Fibroblast of skin of abdomen (primary cell): ENCODE measurements at places on chromosomes 2 and 18.

GRCh38 chr2:16650287-16651249, 15.1 kb downstream of the CYRIA start:
- DNase-seq: peak; percentile 53

DNA sequence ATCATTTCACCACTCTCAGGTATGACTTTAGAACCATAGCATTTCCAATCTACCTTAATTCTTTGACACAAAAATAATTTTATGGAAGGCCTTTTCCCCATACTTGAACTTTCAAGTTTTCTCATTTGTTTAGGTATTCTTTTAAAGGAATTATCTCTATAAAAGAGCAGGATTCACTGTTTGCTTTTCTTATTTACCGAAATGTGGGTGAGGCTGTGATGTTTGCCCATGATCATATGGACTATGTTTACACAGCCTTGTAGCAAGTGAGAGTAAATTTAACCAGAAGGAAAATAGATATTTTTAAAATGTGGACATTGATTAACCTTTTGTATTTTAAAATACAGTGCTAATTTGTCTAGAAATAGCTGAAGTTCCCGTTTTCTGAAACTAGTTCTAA, 26.3 kb downstream of the CAB39 start:
- no peak for DNase-seq

- DNase-seq: no peak
Observed at GRCh38 chr2:129908721-129909373, 70.6 kb upstream of the RAB6C start.

GRCh38 chr2:180653481-180653880, 326.9 kb upstream of the UBE2E3 start:
- DNase-seq: no peak

DNA sequence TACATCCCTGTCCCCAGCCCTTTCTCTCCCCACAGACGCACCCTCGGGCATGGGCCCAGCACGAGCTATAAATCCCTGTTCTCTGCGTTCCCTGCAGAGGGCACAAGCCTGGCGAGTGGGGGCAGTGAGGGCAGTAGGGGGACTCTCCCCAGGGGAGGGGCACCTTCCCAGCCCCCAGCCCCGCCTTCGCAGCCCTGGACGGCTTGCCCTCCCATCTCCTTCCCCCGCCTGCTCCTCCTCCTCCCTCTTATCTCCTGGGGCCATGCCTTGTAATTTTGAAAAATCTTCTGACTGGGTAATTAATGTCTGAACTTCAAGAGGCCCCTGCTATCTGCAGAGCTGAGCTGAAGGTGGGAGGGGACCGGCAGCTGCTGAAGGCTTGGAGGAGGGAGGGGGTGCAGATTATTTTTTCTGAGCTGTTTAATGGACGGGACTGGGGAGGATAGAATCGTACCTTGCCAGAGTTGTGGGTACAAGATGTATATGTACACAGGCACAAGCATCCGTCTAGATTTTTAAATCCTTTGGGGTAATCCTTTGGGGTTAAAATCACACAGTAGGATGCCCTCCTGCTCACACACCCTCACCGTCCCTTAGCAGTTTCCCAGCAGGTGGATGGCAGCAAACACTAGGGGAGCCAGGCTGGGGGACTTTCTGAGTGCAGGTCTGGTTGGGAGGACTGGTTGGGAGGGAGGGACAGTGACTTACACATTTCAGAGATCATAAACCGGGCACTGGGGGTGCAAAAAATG, 121.9 kb downstream of the SMAD7 start:
- DNase-seq: no peak

GRCh38 chr2:43196768-43197587, 29.4 kb downstream of the ZFP36L2 start:
- DNase-seq: peak; percentile 26

DNA sequence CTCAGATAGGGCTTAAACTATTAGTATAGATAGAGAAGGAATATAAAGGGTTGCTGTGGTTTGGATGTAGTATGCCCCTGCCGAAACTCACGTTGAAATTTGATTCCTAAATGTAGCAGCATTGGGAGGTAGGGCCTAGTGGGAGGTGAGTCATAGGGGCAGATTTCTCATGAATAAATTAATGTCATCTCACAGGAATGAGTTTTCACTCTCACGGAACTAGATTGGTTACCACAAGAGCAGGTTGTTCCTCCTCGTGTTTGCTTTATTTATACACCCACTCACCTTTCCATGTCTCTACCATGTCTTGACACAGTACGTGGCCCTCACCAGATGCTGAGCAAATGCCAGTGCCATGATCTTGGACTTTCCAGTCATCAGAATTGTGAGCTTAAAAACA, 218.2 kb downstream of the RBM43 start:
- peak; percentile 71 for DNase-seq

DNA sequence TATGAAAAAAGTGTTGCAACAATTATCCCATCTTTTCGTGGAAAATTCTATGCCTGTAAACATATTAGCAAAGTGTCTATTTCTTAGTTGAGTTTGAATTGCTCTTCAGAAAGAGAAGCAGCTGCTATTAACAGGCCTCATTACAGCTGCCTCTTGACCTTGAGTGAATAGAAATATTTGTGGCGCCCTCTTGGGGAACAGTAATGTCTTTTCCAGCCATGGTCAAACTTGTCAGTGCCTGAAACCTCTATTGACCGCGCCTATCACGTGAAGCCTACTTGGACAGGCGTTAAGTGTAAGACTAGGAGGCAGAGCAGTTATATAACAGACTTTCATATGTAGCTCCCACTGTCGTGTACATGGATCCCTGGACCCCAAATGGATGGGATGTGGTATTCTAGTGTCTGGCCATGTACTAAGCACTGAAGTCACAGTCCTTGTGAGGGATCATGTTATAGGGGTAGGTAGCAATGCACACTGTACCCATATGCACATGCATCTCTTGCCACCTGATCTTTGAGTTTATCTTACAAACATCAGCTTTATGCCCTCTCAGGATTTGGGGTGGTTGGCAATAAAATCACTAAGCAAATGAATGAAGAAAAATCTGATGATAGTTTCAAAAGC, 245.0 kb downstream of the PTGR3 start:
- DNase-seq: peak; percentile 29

GRCh38 chr2:111698743-111699554, 185.0 kb downstream of the ANAPC1 start:
- DNase-seq: peak; percentile 98

- no peak for DNase-seq
Observed at GRCh38 chr2:227759411-227760118, 13.9 kb downstream of the SCYGR8 start.

DNA sequence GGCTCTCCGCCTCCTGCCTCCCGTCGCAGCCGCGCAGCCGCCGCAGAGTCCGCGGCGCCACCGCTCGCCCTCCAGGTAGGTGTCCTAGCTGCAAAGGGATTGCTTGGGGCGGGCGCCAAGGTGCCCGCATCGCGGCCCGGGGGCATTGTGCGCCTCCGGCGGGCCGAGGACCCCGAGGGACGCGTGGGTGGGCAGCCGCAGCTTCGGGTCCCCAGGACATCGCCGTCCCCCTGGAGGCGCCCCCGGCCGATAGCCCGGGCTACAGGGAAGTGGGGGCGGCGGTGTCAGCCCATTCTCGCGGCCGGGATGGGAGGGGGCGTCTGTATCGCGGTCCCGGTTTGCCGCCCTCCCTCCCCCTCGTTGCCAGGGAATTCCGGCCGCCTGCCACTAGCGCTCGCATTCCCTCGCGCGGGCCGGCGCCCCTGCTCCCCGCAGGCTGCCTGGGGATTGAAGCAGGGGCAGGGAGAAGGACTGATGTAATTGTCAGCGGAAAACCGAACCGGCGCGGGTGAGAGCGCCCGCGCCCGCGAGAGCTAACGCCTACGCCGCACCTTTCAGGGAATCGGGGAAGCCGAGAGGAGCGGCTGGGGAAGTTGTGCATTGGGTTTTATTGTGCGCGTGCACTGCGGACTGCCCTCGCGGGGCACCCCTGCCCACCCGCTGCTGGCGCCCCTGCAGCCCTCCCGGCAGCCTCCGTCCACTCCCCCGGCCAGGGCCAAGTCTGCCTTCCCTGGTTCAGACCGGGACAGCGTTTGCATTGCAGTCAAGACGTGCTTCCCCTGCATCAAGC, 483 bp downstream of the OSBPL6 start:
- DNase-seq: peak; percentile 56

DNA sequence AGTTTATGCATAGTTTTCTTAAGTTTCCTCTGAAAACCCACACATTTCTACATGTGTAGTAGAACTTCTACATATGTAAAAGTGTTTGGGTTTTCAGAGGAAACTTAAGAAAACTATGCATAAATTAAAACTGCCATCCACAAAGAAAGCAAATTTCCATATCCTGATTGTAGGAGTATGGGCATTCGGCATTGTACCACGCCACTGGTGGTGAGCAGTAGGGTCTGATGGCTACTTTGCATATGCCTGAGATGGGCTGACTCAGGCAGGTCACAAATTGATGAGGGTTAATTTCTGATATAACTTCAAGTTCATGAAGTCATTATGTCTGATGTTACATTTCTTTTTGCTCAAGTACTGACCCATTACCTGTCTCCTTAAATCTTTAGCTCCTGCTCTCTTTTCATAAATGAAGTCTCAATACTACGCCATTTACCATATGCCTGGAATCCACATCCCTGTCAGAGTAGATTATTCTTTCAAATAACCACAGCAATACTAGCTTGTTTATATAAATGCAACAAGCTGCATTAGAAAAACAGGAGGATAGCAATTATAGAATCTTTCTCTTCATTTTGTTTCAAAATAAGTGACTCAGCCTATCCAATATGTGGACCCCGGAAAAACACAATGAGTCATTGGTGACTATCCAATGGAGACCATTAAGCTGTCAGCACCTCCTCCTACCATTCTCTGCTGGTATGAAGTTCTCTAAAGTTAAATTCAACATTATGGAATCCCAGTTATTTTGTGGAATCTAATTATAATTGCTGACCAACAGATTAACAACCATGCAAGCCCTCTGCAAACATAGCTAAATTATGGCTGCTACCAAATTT, 355.2 kb upstream of the UBE2E3 start:
- peak; percentile 97 for DNase-seq

- DNase-seq: no peak
Observed at GRCh38 chr2:23617811-23618215, 232.8 kb downstream of the KLHL29 start.

DNA sequence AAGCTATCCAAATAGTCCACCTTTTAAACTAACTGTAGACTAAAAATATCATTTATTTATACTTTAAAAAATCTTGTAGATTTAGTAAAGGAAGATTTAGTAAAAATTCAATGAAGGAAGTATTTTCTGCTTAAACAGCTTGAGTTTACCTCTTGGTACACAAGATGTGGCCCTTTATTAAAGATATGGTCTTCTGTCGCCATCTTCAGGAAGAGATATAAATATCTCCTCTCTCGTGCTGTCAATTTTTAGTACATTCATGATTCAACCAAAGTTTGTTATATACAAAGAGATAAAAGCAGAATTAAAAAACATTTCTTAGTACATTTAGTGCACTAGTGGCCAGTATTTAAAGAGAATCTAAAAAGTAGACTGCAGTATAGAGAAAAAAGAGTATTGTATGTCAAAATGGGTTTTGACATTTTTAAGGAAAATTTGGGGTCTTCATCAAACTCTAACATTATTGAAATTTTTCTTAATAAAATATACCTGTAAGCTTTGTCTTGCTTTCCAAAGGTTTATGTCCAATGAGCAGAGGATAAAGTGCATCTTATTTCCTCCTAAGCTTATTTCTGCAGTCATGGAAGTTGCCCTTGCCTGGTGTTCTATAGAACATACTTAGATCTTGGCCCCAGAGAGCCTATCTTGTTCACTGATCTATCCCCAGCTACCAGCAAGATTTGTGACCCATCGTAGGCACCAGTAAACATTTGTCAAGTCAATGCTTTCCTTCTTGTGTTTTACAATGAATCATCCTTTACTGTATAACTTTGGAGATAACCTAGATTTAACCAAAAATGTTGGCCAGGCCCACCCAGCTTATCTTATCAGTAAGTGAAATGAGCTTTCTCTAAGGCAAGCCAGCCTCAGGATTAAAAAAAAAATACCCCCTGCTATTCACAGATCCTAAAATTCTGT, 18.5 kb upstream of the EML6 start:
- peak; percentile 71 for DNase-seq

- peak; percentile 4 for DNase-seq
Observed at GRCh38 chr2:45483997-45484396, 127.1 kb downstream of the SRBD1 start.

DNA sequence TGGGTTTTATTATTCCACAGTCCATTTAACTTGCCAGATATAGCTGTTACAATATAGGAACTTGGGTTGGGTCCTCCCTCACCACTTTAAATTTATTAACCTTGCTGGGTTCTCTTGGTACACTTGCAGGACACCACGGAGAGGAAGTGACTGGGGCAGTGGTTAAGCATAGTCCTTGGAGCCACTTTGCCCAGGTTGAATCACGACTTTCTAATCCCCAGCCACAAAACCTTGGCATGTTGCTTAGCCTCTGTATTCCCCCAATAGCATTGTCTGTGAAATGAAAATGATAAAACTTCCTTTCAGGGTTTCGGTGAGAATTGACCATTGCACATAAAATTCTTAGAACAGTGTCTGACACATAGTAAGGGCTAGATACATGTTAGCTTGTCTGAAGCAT, 221.2 kb downstream of the IRS1 start:
- no peak for DNase-seq

GRCh38 chr2:46438794-46439193, 40.6 kb upstream of the TMEM247 start:
- DNase-seq: no peak

DNA sequence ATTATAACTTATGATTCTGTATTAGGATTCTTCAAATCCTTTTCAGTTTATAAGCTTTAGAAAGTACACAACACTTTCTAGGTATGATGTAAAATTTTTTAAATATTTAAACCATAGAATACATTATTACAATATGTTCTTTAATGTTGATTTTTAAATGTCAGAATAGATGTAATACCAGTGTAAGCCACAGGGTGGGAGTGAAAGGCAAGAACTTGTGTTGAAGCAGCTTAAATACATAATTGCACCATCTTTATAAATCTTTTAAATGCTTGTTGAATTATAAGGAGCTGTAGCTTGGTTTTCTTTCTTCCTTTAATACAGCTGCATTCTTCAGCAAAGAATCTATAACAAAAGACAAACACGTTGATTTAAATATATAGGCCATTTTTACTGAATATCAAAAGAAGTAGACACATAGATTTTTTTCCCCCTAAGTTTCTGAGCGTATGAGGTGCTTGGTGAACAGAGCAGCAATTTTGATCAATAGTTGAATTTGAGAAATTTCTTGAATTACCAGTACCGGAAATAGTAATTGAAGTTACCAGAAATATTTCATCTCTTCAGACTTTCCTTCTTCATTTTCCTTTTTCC, 63.0 kb downstream of the TANK start:
- DNase-seq: peak; percentile 27

DNA sequence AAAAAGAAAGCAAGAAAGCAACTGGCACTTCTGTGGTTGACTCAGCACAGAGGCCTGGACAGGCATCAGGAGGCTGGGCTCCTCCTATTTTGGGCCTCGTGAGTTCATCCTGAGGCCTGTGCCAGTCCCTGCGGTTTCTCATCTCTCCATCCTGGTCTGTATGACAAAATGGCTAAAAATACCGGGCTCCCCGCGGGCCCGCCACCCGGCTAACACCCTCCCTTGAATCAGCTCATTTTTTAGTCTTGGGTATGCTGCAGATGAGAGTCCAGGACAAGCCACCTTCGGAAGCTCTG, 62.3 kb upstream of the YWHAQ start:
- no peak for DNase-seq
